Activated naive CD4-positive, alpha-beta T cell treated with anti-CD3 and anti-CD28 coated beads, Interleukin-2, amount 50 U/mL, for 16 hours (primary cell): ENCODE measurements at places on chromosomes 7 and 10.

DNA sequence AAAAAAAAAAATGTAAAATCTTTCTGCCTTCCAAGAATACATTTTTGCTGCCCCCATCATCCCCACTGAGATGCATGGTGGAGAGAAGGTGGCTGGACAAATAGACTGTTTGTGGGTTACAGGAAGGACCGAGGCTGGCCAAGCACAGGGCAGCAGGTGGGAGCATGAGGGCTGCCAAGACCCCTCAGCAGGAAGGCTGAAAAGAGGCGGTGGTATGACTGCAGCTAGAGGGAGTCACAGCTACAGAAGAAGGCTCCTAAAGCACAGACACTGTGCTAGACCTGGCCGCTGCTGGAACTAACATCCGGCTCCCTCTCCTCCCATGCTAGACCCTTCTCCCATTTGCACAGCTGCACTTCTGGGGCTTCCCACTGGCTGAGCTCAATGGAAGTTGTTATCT is 289.6 kb downstream of the TCERG1L start:
- no peak for DNase-seq

DNA sequence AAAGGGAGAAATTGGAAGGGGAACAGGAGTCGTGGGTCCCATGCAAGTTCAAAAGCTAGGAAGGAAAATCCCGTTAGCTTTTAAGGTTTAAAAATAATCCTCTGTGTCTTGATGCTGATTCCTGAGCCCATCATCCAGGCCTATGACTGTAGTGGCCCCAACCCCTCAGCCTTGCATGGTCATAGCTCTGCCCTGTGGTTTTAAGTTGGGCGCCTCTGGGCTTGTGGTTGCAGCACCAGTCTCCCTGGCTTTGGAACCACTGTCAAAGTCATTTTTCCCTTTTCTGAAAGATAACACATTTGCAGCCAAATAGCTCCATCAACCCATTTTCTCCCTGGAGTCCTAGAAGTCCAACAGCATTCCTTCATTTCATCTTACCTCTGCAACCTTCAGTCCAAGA is 13.6 kb downstream of the TMEM236 start:
- DNase-seq = no peak

GRCh38 chr7:2480070-2480408 is 3.8 kb upstream of the GRIFIN start:
- peak; percentile 9 for DNase-seq

GRCh38 chr7:55261386-55261770 is 103.8 kb upstream of the LANCL2 start:
- DNase-seq = no peak

- DNase-seq = no peak
Measured at GRCh38 chr7:116546054-116546453, 21.2 kb downstream of the CAV1 start.

- no peak for DNase-seq
Measured at GRCh38 chr7:8296362-8296659, 34.3 kb upstream of the ICA1 start.

GRCh38 chr7:32564542-32564941 is 69.3 kb downstream of the AVL9 start:
- no peak for DNase-seq

GRCh38 chr7:108072116-108072515 is 58.0 kb downstream of the LAMB4 start:
- no peak for DNase-seq

- DNase-seq = no peak
Measured at GRCh38 chr7:19362099-19362498, 216.9 kb upstream of the FERD3L start.

GRCh38 chr10:33293531-33294170 is 40.8 kb downstream of the NRP1 start:
- DNase-seq = no peak

DNA sequence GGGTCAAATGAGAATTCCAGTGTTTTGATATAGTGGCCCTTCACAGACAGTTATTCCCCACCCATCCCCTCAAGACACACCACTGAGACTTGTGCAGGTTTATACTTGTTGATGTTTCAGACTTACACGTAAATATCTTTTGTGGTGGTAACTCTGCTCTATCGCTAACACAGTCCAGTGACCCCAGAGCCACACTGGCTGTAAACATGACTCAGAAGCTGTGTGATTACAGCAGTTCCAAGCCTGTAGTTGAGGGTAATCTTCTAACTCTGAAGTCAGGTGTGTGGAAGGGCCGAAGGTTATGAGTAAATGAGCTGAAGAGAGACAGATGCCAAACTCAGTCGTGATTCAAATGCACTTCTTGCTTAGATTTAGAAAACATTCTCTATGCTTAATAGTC is 19.4 kb downstream of the NOBOX start:
- DNase-seq = no peak

- DNase-seq = no peak
Measured at GRCh38 chr10:18533896-18534295, 117.5 kb downstream of the NSUN6 start.

- peak; percentile 14 for DNase-seq
Measured at GRCh38 chr7:17159500-17160037, 138.9 kb upstream of the AHR start.

GRCh38 chr10:127402596-127403409 is 146.3 kb upstream of the NPS start:
- DNase-seq = no peak

- no peak for DNase-seq
Measured at GRCh38 chr10:97336006-97336405, 1.5 kb upstream of the FRAT2 start.

DNA sequence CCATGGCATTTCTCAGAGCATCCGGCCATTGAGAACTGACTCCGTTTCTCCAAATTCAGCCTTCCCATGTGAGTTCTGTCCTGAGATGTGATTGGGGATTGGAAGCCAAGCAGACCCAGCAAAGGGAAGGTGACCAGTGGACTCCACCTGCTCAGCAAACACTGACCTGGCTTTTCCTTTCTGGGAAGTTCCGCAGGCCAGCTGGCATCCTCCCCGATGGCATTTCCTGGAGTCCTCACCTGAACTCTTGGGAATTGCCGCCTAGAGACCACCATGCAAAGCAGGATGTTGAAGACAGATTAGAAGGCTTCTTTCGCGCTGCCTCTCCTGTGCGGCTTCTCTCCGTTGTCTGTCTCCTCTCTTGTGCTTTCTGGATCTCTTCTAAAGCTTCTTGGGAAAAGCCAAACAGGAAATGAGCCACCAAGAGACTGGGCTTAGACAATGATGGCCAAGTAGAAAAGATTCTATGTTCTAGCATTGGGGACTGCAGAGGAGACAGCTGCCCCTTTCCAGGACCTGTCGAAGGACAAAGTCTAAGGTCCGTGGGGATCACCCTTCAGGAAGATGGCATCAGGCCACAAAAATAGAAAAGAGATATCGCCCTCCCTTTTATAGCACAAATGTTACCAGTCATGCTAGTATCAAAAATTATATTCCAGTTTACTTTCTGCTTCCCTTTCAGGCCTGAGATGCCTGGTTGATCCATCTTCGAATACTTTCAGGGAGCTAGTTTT is 103.7 kb upstream of the INSYN2A start:
- DNase-seq = no peak

- DNase-seq = no peak
Measured at GRCh38 chr7:157355784-157356511, 19.1 kb downstream of the DNAJB6 start.

DNA sequence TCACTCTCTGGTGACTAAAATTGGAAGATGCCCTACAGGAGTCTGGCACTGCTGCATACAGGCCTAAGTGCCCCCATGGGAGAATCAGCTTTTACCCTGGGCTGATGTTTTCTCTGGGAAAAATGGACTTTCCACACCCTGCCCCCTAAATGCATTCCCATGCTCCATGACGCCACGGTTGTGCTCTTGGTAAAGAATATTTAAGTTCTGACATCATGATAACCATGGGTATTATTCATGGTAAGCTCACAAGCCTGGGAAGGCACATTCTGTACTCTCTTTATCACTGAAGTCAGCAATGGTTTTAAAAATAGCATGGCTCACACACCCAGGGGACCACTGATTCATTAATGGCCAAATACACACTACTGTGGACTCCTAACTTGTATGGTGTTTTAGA is 43.4 kb downstream of the HIPK2 start:
- no peak for DNase-seq

DNA sequence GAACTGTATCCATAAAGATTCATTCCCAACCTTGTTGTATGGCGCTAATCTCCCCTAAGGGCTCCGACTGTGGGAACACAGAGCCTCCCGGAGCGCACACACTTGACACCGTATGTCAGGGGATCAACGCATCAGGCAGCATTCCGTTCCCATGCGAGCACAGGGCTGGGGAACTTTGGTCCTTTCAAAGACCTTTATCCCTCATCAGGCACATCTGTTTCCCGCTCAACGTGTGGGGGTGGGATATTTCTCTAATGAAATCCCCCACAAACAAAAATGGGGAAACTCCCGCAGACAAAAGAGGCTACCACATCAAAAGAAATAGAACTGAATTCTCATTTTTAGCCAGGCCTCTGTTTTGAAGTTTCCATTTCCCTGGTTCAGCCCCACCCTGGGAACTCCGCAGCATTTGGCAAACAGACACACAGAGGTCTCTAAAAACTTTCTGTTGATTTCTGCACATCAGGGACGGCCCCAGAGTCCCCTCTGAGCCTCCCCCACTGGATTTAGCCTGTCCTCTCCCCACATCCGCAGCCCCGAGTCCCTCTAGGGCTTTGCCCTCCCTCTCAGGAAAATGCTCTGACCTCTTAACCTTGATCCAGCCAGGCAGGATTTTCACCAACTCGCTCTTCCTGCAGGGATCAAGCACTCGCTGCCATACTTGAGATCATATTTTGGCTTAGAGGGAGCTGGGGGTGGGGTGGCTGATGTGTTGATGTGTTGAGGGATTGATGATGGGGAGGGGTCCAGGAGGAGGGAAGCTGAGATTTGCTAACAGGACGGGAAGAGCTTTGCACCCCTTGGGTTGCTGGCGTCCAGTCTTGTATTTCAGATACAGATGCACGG is 6.6 kb downstream of the CPA5 start:
- no peak for DNase-seq

- no peak for DNase-seq
Measured at GRCh38 chr10:76282061-76283025, 850.9 kb downstream of the LRMDA start.

GRCh38 chr7:107951896-107952295 is 51.1 kb downstream of the LAMB1 start:
- DNase-seq = no peak

DNA sequence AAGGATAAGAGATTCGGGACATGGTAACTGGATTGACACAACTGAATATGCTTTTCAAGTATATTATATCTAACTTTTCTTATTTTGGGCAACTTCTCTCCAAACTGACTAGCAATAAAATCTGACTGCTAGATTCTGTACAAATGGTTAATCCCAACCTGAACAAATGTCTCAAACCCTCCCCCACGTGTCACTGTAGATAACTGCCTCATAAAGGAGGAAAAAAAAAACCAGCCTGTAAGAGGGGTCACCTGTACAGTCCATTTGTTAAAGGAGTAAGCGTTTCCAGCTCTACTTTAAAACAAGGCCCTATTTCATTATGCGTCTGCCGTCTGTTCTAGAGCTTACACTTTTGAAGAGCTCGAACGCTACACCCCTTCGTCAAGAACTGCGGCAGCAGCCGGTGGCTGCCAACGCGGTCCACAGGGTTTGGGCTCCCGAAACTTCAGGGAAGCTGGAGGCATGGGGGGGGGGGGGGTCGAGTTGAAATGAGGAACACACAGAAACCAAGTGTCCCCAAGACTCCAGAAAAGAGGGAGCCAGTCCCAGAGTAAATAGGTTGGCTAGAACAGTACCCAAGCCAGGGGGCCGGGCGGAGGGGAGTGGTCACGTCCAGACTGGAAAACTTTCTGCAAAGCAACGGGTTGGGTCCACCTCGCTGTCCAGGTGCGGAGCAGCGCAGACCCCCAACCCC is 492 bp downstream of the COG5 start:
- no peak for DNase-seq

DNA sequence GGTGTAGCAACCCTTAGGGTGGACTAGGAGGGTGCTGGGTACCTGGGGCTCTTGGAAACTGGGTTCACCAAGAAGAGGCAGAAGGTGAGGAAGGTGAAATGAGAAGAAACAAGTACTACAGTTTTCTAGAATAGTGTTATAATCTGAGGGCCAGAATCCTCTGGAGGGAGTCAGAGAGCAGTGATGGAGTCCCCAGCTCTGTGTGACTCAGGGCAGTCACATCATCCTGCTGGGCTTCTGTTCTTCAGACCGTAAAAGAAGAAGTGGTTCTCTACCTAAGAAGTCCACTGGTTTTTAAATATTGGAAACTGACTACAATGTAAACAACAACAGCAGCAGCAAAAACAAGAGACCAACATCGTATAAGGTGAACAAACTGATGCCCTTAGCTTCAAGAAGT is 197.3 kb downstream of the PRPF18 start:
- DNase-seq = peak; percentile 24

DNA sequence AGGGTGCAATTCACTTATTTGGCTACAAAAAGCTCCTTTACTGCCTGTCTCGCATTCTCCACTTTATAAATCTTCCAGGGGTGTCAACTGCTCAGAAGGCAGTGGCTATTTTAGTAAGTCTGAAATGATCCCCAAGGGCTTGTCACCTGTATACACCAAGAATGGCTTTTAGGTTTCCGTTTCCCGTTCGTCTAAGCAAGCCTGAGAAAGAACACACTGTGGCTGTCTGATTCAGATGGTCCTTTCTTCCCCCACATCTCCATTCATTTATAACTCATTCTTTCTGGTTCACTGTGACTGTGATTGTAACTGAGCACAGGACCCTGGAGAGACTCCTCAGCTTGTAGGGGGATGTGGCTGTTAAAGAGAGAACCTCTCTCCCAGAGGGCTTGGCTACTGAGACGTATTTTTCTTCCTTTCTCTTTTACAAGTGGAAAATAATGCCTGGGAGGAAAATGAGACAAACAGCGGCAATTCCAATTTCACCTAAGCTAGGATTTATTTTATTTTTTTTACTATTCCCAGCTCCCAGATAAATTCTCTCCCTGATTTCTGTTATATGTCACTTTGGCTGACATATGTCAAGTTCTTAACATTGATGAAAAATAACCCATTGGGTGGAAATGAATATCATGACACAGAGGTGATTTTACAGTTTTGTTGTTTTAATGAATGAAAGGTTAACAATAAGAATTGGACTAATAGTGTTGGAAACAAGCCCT is 129.3 kb downstream of the FAM107B start:
- DNase-seq = no peak

DNA sequence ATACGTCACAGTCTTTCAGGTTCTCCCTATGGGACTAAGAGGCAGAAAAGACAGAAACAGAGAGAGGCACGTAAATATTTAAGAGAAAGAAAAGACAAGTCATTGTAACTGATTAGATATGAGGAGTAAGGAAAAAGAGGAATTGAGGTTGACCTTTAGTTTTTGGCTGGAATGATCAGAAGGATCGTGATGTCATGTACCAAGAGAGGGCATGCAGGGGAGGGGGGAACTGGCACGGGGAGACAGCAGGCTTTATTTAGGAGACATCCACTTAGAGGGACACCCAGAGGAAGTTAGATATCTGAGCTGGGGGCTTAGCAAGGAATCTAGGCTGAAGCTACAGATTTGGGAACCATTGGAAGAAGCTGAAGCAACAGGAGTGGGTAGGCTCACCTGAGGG is 9.2 kb upstream of the LRRC20 start:
- DNase-seq = no peak

DNA sequence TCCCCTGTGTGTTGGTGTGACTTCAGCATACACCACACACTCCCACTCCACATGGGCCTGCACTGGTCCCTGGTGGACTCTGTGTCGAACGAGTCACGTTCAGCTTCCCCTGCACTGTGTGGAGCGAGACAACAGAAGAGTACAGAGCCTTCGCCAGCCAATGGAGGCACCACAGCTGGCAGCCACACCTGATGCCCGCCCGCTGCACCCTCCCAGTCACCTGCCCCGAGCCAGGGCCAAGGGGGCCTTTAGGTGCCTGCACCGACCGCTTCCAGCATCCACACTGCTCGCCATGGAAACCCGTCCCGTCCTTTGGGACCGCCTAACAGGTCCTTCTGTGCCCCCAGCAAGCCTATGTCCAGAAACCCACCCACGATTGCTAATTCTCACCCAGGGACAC is 9.2 kb downstream of the FOXL3 start:
- DNase-seq = no peak
